ENCODE measurements at places on chromosomes 12 and 14.

- peak; percentile 4 for DNase-seq
Observed at GRCh38 chr14:105999361-106000028, 473.1 kb downstream of the TMEM121 start.

DNA sequence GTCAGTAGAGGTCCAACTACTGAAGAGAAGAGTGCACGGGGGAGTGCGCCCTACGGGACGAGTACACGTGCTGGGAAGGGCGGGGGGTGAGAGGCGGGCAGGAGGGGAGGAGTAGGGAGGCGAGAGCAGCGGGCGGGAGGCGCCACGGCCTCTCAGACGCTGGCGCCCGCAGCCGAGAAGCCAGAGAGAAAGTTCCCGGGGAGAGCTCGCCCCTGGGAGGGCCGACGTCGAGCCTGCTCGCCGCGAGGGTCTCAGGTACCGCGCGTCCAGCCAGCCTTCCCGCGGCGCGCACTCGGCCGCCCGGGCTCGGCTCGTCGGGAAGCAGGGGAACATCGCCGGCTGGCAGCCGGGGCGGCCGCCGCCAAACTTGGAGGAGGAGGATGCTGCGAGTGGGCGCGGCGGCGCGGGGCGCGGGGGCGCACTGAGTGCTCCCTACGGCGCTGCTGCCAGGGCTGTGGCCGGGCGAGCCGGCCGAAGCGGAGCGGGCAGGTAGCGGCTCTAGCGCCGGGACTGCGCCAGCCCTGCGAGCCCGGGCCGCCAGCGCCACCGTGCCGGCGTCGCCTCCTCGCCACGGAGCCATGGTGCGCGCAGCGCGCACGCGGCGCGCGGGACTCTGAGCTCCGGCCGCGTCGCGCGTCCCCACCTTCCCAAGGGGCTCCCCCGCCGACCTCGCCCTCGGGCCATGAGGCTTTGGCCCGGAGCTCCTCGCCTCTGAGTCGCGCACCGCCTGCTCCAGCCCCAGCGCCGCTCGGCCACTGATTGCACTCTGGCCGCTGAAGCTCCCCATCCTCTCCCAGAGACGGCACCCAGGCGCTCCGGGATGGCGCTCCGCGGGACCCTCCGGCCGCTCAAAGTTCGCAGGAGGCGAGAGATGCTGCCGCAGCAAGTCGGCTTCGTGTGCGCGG, at the start of gene SLC24A4:
Gene SLC24A4, plus strand, starts transcription at position 155 of the 905 bp plus-strand sequence. Its CDS starts 666 bp downstream, at position 821.
- no peak for DNase-seq

DNA sequence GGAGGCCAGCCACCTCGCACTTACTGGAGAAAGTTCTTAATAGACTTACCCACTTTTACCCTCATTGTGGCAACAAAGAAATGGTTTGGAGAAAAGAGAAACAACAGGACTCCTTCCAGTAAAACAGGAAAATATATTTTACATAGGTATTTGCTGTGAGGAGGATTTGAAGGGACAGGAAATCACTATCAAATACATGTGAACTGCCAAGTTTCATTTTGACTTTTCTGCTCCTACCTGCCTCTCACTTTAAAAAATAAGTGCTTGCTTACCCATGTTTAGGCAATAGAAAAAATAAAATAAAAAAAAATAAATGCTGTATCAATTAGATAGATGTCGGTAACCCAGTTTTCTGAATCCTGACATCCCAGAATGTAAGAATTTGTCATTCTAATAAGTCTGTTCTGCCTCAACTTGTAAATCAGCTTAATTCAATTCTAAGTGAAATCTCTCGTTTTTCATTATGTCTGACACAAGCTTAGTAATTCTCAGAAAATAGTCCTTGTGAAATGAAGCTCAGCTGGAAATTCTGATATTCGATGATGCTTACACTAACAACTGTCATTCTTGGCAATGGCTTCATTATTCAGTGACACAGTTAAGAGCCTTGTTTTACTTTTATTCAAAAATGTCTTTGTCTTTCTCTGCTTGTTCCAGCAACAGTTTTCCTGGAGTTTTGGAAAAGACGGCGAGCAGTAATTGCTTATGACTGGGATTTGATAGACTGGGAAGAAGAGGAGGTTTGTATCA, 131.3 kb downstream of the SLC5A8 start:
- no peak for DNase-seq

- no peak for DNase-seq
Observed at GRCh38 chr14:71883094-71883493, 49.1 kb upstream of the RGS6 start.

DNA sequence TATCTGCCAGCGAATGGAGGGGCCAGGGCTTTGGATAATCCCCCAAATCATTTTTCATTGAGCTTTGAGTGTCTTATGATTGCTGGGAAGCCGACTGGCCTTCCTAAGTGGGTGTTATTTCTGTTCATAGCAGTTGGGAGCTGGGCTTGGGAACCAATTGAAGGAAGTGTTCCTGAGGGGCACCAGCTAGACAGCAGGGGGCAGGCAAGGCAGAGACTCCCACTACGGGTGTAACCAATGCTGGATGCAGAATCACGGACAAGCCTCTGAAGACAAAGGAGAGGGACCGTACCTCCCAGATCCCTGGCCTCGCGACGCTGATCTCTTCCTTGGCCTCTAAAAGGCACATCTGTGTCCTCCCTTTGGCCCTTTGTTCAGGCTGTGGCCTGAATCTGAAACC, 149.0 kb upstream of the PRMT8 start:
- DNase-seq: peak; percentile 68

- DNase-seq: peak; percentile 48
Observed at GRCh38 chr12:9943240-9943639, 11.1 kb upstream of the CLEC2A start.
